Transverse colon (tissue), 4 donors: ENCODE measurements at places on chromosomes 16 and 17.

GRCh38 chr17:73349138-73349537, 37.3 kb upstream of the CDC42EP4 start:
- DNase-seq: no peak

GRCh38 chr17:78438694-78439325, 60.4 kb downstream of the PGS1 start:
- no peak for DNase-seq

DNA sequence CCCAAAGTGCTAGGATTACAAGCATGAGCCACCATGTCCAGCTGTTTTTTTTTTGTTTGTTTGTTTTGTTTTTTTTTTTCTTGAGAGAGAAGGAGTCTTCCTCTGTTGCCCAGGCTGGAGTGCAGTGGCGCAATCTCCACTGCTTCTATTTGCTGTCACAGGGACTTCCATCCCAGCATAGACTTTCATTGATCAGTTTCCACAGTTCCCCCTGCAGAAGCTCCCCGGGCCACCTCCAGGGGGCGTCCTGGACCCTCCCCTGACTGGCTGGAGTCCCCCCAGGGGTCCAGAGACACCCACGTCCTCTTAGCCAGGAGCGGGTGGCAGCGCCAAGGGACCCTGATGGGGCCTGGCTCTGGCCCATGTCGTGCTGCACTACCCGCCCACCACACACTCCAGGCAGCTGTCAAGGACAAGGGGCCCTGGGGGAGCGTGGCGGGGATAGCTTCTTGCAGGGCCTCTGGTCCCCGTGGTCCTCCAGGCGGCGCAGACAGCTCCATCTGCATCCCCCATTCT, 3.1 kb upstream of the NPW start:
- no peak for DNase-seq

DNA sequence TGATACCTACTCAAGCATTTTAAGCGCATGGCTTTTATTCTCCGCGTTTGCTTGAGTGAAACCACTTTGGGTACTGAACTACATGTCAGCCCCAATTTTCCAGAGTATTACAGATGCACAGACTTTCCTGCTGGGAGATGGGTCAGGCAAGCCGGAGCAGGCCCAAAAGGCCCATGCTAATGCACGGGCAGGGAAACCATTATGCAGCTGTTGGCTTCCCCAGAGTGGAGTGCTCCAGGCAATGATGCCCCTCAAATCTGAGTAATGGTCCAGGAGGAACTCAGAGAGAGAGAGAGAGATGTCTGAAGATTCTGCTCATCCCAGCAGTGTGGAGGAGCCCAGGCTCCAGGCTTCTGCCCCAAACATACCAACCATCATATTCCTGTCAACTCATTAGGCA, 80.2 kb downstream of the CDH11 start:
- DNase-seq: no peak

GRCh38 chr16:3513892-3514583, 13.2 kb downstream of the CLUAP1 start:
- no peak for DNase-seq

GRCh38 chr16:89595330-89596060, 17.9 kb upstream of the DPEP1 start:
- DNase-seq: no peak

DNA sequence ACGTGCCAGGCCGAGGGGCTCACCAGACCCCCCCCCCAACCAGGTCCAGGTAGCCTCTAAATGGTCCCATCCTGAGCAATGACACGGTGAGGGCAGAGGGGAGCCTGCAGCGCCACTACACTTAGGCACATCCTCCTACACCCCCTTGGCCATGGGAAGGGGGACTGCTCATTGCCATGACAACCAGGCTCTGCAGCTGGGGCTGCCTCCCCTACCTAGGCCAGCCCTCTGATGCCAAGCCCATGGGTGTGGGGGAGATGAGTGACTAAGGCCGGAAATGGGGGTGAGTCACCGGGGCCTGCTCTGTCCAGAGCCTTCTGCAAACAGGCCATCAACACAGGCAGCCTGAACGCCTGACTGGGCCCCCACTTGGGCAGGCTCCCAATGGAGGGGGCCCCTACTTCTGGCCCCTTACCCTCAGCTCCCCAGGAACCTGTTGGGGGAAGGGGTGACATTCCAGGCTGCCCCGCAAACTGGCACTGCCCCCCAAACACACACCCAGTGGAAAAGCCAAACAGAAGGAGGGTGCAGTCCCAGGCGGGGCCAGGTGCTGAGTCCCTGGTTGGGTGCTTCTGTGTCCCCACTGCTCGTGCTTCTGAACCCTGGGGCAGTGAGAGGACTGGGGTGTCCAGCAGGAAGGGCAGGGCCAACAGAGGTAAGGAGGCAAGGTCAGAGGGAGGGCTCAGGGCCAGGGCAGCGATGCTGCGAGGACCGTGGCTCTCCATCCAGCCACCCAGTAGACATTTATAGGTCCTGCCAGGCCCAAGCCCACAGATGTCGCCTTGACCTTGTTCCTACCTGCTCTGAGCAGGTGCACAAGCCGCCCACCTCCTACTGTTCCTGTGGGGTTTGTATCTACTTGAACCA, 8.2 kb downstream of the PLCD3 start:
- peak; percentile 82 for DNase-seq

- DNase-seq: no peak
Observed at GRCh38 chr16:49994006-49994405, 31.0 kb upstream of the CNEP1R1 start.

DNA sequence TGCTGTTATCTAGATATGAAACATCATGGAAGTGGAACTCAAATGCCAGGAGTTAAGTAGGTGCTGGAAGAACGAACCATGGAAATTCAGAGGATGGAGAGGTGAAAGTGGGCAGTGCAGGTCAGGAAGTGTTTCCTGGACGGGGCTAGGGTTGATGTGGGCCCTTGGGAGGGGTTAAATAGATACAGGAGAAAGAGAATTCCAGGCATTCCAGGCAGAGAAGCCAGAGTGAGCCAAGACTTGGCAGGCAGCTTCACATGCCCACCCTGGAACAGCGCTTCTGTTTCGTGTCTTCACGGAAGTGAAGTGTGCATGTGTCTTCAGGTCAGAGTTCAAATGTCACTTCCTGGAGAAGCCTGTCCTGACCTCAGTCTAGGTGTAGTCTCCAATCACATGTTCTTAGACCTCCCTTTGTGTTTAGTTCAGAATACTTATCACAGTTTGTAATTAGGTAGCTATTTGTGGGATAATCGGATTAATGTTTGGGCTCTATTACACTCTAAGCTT, 41.3 kb downstream of the GP2 start:
- DNase-seq: no peak

DNA sequence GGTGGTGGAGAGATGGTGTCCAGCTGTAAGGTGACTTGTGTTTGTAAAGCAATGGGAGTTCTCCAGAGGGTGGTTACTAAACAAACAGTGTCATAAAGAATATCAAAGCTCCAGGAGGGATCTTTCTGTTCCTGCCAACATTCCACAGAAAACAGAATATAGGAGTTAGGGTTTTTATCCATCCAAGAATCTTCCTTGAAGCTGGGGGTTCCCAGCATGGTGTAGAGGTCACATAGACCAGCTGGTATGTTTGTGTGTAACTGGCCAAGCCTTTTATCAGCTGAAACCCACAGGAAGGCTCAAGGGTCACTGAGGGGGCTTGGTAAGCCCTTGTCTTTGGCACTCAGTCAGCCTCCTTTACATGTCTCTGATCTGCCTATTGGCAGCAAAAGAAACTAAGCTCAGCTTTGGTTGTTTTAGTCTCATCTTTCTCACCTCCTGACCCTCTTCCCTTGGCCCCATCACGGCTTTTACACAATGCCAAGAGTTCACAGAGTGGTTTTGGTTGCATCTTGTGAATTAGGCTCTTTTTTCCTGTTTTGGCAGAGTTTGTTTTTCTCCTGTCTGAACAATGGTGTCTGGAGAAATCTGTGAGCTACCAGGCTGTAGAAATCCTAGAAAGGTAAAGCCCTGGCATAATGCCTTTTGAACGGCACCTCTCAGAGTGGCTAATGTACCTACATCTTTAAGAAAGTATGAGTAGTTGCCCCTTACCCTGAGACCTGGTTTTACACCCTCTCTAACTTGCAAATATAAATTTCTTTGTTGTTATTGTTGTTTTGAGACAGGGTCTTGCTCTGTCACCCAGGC, 4.6 kb downstream of the CNTD1 start:
- DNase-seq: no peak

DNA sequence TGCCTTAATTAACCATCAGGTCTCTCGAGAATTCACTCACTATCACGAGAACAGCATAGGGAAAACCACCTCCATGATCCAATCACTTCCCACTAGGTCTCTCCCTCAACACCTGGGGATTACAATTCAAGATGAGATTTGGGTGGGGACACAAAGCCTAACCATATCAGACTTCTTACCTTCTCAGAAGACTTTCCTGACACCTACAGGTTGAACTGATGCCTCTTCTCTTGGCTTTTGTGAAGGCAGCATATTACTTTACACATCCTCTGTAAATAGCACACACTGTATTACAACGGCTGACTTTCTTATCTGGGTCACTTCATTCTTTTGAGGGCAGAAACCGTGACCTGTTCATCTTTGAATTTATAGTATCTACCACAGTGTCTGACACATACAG, 23.6 kb downstream of the BMERB1 start:
- no peak for DNase-seq

DNA sequence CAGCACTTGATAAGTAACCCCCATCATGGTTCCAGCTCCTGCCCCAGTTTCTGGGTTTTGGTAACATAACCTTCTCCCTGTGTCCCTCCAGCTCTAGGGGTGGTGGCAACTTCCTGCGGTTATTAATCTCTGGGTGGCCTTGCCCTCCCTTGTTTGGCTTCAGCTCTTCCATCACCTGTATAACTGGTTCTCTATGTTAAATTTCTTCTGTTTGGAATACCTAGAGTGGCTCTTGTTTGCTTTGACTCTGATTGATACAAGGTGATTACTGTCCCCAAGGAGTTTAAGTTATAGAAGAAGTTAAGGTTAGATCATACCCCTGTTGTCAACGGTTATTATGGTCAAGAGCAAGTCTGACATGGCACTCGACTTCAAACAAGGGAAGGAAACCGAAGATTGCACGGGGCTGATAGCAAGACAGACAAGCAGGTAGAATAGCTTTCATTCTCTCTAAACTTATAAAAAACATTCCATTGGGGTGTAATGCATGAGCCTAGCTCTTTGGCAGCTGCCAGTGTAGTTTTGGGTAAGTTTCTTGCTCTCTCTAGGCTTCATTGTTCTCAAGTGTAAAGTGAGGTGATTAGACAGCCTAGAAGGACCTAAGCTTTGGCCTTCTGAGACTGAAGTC, 11.0 kb upstream of the CCR7 start:
- no peak for DNase-seq

DNA sequence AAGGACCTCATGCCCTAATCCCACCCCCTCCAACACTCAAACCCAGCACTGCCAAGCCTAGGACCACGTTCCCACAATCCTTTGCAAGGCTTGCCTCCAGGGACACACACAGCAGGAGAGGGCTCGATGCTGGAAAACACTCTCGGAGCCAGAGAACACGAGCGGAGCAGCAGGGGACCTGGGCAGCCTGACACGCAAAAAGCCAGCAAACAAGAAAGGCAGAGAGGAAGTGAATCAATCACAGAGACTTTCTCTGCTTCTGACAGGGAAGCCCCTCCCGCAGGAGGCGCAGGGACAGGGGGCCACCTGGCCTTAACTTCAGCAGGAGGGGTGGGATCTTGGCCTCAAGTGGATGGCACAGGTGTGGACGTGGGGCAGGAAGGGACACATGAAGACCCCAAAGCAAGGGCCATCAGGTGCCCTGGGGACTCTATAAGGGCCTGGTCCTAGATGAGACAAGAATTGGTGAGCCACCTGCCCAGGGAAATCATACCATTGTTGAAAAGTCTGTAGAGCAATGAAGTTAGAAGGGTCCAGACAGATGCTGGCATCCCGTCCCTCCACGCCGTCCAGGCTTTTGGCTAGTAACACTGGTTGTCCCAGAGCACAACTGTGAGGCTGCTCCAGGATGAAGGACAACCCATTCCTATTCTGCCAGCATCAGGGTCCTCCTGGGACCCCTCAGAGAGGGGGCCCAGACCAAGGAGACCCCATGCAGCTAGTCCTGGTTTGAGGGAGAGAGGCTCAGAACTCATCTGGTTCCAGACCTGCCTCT, 2.2 kb downstream of the SDK2 start:
- no peak for DNase-seq

DNA sequence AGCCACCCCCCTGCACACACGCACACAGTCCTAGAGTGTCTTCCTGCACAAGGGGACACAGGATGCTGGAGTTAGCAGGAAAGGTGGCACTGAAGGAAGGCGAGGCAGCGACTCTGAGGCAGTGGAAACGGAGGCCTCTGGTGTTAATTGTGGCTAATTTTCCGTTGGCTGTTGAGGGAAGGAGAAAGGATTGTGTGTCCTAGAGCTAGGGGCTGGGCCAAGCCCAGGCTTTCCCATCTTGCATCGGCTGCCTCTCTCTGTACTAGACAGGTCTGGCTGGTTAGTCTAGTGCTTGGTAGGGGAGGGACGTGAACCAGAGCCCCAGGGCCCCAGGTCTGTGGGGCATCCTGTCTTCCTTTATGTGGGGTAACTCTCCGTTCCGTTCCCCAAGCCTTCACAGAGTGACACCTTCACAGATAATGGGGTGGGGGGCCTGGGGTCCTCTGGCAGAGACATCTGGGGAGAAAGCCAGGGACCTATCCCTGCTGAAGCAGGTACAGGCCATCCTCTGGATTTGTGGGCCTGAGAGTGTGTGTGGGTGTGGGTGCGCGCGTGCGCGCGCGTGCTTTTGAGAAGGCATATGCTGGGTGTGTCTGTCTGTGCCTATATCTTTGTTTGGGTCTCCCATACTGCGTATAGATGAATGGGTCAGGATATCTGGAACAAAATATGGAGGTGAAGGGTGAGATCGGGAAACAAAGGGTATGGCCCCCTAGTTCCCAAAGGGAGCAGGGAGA, at the start of gene CHD3:
CHD3 (plus strand) TSS at position 606 of the 737 bp plus-strand sequence. CDS start 212 bp downstream, outside the sequence.
- peak; percentile 45 for DNase-seq

DNA sequence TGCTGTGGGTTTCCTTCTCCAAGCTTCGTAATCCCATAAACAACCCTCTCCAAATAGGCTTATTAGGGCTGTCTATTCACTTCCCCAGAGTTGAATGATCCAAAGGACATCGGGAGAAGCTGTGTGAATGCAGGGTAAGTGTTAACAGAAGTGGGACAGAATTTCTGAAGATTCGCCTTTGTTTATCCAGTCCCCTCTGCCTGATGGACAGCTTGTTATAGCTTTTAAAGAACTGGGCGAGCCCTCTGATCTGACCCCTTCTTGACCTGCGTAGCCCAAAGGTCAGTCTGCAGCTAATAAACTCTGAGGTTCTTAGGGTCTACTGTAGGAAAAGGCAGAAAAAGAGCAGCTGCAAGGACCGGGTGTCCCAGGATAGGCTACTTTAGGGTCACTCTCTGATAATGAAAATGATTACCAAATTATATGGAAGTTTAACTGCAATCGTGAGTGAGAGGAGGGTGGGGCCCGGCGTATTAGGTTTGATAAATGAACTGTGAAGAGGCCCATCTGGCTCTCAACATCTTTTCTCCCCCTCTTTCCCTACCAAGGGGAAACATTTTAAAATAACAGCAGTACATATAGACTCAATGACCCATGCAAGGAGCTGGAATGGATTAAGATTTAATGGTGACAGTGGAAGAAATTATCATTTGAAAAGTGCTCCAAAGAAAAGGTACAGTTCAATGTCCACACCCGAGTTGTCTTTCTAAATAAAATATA, 233.4 kb downstream of the FTO start:
- DNase-seq: no peak

- DNase-seq: no peak
Observed at GRCh38 chr16:24890746-24891145, 45.0 kb downstream of the SLC5A11 start.
